ENCODE measurements at places on chromosomes 2 and 18. TPM values are rescaled to one million over a fixed set of nuclear protein-coding genes. Genes with fewer than 3 reads are reported as not detected.

The AKAIN1 gene
- not detected for polyA plus RNA-seq

The NFATC1 gene
- polyA plus RNA-seq: 19.8 TPM

The ANKRD44 gene
- polyA plus RNA-seq: 80.5 TPM

The COL3A1 gene
- polyA plus RNA-seq: not detected

The CTAGE1 gene
- polyA plus RNA-seq: not detected

The GALR1 gene
- not detected for polyA plus RNA-seq

The MYOM1 gene
- polyA plus RNA-seq: 0.49 TPM

The CFAP65 gene
- polyA plus RNA-seq: not detected

The CENPA gene
- polyA plus RNA-seq: 3.1 TPM

The AQP12A gene
- not detected for polyA plus RNA-seq
